ENCODE measurements at places on chromosomes 5 and 9. TPM values are rescaled to one million over a fixed set of nuclear protein-coding genes. Genes with fewer than 3 reads are reported as not detected.

DNA sequence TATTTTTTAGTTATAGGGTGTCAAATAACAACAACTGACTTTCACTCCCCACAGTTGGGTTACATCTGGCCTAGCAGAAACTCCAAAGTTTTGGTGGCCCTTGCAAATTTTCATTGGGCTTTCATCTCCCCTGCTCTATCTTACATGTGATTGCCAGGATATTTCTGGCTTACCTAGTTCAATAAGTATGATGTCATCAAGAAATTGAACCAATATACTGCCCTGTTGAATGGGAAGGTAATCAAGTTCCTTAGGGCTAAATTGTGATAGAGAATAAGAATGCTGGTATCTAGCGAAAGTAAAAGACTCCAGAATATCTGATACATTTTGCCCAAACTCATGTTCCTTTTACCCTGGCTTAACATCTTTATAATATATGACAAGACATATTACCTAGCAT, 17.0 kb upstream of the ICE1 start:
- no peak for DNase-seq

GRCh38 chr9:87259543-87260518, 237.8 kb upstream of the DAPK1 start:
- DNase-seq, result no peak

- no peak for DNase-seq
These were observed 65.8 kb downstream of the ERAP1 start for GRCh38 chr5:96741891-96742309.

- DNase-seq, result no peak
These were observed 161.2 kb downstream of the ZNF462 start for GRCh38 chr9:107024193-107024592.

Gene PTPRD
- total RNA-seq, result 23.1 TPM

DNA sequence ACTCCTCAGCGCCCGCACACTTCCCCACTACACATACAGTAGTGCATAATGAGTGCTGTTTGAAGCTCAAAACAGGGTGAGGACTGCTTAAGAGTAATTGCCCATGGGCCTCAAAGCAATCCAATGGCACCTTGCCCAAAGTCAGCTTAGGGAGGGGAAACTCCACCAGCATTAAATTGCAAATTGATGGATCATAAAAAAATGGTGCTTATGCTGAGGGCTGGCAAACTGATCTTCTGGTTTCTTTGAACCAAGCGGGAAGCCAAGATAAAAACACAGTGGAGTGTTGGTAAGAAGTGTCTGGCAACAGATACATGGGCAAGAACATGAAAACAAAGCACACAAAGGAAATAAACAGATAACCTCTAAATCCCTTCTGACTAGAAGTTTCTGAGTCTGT, 28.0 kb downstream of the TLE1 start:
- no peak for DNase-seq

DNA sequence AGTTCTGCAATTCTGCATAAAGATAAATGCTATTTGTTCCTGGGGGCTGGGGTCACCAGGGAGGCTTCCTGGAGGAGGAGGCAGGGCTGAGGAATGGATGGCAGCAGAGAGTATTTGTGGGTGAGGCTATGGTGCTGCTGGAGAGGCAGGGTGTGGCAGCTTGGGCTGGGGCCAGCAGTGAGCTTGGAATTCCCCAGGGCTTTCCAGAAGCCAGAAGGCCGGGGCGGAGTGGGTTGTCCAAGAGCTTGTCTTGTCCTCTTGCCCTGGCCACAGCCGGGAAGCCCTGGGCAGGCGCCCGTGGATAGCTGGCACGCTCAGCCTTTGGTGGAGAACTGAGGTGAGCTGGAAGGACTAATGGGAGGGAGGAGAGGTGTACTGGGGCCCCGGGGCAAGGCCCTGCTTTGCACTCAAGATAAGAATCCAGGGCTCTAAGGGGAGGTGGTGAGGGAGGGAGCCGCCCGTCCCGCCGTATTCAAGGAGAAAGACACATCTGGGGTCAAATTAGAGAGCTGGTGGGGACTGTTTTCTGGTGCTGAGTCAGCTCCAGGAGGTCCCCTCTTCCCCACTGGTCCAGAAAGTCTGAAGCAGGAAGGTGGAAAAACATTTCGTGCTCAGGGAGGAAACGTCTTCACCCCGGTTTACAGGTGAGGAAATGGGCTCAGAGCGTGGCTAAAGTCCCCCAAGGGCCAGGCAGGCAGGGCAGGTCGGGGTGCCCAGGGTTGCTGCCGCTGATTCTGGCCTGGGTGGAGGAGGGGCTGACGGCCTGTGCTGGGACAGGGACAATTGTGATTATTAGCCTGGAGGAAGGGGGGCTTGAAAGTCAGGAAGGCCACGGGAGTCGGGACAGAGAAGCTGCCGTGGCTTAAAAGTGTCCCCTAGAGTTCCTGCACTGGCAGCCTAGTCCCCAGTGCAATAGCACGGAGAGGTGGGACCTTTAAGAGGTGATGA, 26.9 kb upstream of the CNOT6 start:
- DNase-seq, result no peak

GRCh38 chr5:76626738-76627137, 3.5 kb upstream of the F2RL2 start:
- no peak for DNase-seq

- DNase-seq, result no peak
These were observed 13.0 kb upstream of the CEP120 start for GRCh38 chr5:123436201-123436600.

DNA sequence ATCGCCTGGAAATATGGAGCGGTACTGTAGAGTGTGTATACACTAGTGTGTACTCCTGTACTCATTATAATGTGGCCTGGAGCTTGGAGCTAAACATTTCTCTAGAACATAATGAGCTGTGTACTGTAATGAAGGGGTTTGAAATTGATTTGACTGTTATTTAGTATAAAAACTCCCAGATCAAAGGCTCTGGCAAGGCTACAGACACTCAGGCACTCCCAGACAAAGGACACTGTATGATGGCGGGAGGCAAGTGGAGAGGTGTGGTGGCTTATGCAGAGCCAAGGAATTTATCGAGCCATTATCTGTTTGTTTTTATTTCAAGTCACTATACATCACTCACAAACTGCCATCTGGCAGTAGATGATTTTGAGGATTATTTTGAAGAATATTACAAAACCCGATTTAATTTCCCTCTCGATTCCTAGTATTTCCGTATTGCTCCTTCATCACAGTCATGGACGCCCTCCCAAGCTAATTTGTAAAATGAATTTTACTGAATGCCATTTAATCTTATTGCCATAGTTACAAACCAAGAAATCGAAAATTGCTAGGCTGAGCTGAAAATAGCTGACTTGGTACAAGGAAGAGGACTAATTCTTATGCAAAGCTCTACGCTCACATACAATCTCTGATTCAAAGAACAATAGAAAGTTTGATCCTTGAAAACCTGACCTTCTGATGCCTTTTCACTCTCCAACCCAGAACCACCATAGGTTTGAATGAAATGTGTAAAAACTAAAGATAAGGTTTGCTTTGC, 240.2 kb upstream of the SEMA6A start:
- DNase-seq, result no peak

Gene DCANP1
- total RNA-seq, result not detected

DNA sequence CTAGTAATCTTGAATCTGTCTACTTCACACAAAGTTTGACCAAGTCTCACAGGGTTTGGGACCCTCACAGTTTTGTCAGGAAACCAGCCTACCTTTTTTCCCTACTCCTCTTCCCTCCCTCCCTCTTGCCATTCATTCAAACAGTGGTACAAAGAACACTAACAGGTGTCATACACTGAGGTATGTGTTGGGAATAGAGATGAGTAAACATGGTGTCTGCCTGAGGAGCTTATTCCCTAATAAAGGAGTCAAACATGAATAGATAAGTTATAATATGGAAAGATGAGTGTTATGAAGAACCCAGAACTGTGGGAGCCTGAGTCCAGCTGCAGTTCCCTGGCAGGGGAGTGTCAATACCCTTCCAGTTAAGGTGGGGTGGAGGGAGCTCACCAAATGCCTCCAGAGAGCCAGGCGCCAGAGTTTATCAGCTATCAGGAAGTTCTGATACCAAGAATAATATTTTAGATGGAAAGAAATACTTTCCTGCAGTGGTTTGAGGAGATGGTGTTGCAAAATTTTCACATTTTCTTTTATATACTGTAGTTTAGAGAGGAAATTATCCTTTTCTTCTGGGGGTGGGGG, 183.4 kb upstream of the NR3C1 start:
- no peak for DNase-seq

DNA sequence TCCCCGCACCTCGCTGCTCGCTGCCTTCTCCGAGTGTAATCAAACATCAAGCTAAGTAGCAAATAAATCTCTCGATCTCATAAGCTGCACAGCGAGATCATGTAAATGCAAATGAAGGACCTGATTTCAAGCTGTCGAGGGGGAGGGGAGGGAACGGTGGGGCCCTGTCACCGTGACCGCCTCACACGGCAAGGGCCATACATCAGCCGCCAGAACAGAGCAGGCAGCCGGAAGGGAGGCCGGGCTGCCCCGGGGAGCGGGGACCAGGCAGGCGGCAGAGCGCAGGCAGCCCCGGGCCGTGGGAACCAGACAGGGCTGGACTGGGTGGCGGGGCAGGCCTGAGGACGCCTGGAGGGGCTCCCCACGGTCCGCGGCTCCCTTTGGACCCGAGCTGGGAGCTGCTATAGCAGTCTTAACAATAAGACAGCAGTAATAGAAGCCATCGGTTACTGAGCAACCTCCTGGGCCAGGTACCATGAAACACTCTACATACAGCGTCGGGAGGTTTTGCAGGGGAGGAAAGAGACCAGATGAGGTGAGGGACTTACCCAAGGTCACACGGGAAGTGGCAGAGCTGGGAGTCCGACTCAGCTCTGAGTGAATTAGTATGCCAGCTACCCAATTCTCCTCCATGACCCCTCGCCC, 76.8 kb downstream of the CFAP77 start:
- no peak for DNase-seq

GRCh38 chr9:14031060-14031414, 282.9 kb downstream of the NFIB start:
- no peak for DNase-seq

- no peak for DNase-seq
These were observed 233.9 kb upstream of the SGCD start for GRCh38 chr5:156093024-156093423.

GRCh38 chr9:83047839-83048775, 14.8 kb downstream of the RASEF start:
- peak; percentile 48 for DNase-seq

DNA sequence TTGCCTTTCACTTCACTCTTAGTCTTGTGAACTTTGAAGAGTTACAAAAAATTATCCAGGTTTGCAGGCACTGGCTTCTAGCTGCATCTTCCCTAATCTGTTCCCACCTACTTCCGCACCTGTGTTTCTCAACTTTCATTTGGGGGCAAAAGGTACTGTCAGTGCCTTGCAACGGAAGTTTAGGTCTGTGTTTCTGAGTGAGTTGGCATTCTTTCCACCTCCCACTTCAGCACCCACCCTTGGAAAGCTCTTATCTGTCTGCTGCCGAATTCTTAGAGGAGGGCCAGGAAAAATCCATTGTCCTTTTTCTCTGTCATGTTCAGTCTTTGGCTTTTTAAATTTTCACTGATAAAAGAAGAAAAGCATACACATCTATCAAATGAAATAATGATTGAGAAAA, 89.7 kb upstream of the RASGRF2 start:
- DNase-seq, result no peak

DNA sequence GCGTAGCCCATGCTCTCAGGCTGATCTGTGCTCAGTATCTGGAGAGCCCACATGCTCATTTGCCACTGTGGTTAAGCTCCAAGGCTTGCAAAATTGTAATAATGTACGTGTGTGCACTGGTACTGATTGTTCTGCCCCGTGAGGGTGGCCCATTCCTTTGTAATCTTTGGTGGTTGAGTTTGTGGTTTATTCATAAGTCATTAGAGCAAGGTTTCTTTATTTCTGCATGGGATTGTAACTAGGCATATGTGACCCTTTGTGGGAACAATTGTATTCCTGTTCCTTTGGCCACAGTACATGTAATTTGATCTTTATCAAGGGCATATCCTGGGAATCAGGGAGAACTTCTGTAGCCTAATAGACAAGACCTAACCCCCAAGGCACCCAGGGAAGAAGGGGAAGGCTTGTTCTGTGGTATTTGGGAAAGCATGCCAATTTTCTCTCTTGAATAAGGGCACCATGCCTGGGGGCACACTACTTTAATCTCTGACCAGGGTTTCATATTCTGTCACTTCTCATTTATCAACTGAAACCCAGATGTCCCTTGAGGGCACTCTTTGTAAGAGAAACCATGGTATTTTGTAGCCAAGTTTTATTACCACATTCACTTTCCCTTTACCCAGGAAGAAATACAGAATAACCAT, 74.6 kb downstream of the NPR3 start:
- DNase-seq, result no peak

DNA sequence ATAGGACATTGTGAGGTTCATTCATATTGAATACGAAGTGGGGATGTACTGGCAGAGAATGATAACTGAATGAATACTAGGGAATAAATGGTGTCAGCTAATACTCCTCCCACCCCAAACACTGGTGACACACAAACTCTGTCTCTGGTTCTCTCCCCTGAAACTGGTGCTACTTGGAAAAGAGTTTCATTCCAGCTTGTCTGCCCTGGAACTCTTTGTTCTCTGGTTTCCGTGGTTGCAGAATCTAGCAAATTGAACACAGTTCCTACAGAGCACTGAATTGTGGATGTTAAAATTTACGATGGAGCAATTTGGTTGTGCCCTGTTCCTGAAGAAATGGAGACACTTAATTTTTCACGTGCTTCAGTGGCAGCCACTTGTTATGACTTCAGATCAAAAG, 181.7 kb downstream of the KCTD16 start:
- no peak for DNase-seq

GRCh38 chr9:89054865-89055495, 63.7 kb downstream of the S1PR3 start:
- no peak for DNase-seq

Gene EXOSC2
- 22.7 TPM for total RNA-seq

DNA sequence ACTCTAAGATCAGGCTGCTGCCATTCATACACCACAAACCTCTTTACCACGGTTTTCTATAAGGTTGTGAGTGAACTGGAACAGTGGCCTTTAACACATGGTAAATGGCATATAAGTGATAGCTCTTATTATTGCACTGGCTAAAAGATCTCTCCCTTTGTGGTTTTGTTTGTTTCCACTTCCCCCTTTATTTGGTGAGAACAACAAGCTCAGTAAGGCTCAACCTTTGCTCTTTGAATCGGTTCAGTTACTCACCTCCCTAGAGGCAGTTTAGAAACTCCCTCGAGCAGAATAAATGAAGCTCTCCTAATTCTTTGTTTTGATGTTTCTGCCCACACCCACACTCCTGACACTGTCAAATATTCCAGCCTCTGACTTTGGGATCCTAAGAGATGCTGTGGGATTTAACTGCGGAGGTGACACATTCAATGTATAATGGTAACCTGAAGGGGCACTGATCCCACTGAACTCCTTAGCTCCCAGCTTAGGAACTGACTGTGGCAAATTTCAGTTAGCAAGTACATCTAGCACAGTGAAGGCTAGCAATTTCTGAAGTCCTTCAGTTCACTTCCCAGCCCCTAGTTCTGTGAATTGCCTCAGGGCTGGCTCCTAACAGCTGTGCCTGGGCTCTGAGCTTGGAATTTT, 22.5 kb upstream of the RAD23B start:
- no peak for DNase-seq

GRCh38 chr5:157865781-157866180, 6.8 kb upstream of the CLINT1 start:
- no peak for DNase-seq

All from prostate gland (tissue), 2 donors.